Right atrium auricular region (tissue), 2 donors: ENCODE measurements at places on chromosomes 2 and 18.

GRCh38 chr2:85516653-85517389 lies 22.1 kb upstream of the MAT2A start:
- DNase-seq, result no peak
- no peak overlapping the region for H3K27ac ChIP-seq
- H3K36me3 ChIP-seq, result no peaks in the 10 kb centered on the region

DNA sequence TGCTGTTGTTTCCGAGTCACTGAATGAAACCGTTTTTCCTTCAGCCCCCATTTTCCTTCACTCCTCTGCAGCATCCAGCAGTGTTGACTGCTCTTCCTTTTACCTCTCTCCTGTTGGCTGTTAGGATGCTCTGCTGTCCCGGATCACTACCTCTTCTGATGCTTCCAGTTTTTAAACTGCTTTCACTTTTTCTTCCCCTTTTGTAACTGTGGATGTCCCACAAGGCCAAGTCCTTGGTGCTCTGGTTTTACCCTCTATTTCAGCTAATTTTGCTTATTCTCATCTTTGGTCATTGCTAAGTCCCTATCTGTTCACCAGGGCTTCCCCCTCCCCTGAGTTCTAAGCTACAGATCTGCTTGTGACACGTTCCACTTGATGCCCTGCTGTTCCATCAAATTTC lies 39.4 kb upstream of the MAP4K3 start:
- H3K36me3 ChIP-seq, result peaks cover 8% of the 10 kb centered on the region
- no peaks in the 10 kb centered on the region for H3K27me3 ChIP-seq
- H3K4me3 ChIP-seq, result no peak overlapping the region
- H3K27ac ChIP-seq, result no peak overlapping the region
- H3K4me1 ChIP-seq, result no peaks in the 10 kb centered on the region

DNA sequence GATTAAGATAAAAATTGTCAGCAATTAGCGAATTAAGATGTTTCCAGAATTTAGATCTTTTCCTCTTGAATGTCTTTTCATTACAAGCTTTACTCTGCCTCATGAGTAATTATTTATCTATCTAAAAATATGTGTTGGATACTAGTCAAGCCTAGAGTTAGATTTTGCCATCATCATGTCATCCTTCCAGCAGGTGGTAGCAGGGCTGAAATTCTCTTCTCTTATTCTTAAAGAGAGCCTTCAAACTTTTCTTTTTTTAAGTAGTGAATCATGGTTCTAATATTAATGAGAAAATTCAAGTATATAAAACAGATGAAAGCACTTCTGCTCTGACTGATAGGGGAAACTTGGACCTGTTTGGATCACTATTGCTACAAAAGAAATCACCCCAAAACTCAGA lies 240.7 kb upstream of the EPAS1 start:
- no peak for DNase-seq
- H3K27ac ChIP-seq, result no peak overlapping the region
- no peaks in the 10 kb centered on the region for H3K36me3 ChIP-seq
- no peaks in the 10 kb centered on the region for H3K4me1 ChIP-seq
- H3K27me3 ChIP-seq, result no peaks in the 10 kb centered on the region

GRCh38 chr2:225064362-225064761 lies 22.1 kb upstream of the DOCK10 start:
- H3K27ac ChIP-seq, result no peak overlapping the region
- no peaks in the 10 kb centered on the region for H3K4me1 ChIP-seq
- no peaks in the 10 kb centered on the region for H3K36me3 ChIP-seq

- DNase-seq, result no peak
- no peak overlapping the region for H3K4me3 ChIP-seq
- H3K36me3 ChIP-seq, result no peaks in the 10 kb centered on the region
- no peaks in the 10 kb centered on the region for H3K4me1 ChIP-seq
- H3K27me3 ChIP-seq, result no peaks in the 10 kb centered on the region
Observed at GRCh38 chr2:48112911-48113680, 206.8 kb upstream of the FBXO11 start.

DNA sequence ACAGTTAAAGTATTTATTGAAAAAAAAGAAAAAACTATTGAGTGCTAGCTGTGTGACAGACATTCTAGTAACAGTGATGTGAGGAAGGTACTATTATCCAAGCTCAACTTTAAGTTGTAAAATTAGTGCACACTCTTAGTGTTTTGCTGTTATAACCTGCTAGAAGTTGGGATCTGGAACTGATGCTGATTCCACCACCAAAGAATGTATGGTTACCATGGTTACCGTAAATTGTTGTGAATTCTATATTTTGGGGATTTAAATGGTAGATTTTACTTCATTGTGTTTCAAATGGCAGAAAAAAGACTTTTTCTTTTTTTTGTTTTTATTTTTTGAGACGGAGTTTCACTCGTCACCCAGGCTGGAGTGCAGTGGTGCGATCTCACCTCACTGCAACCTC lies 5.3 kb downstream of the AGFG1 start:
- H3K4me1 ChIP-seq, result peaks cover 43% of the 10 kb centered on the region
- H3K4me3 ChIP-seq, result no peak overlapping the region
- H3K27ac ChIP-seq, result no peak overlapping the region
- no peak for DNase-seq
- no peaks in the 10 kb centered on the region for H3K27me3 ChIP-seq

GRCh38 chr2:53422979-53423378 lies 344.6 kb upstream of the CHAC2 start:
- H3K4me3 ChIP-seq, result no peak overlapping the region
- DNase-seq, result no peak
- no peaks in the 10 kb centered on the region for H3K27me3 ChIP-seq
- no peak overlapping the region for H3K27ac ChIP-seq
- H3K4me1 ChIP-seq, result no peaks in the 10 kb centered on the region
- no peaks in the 10 kb centered on the region for H3K36me3 ChIP-seq

DNA sequence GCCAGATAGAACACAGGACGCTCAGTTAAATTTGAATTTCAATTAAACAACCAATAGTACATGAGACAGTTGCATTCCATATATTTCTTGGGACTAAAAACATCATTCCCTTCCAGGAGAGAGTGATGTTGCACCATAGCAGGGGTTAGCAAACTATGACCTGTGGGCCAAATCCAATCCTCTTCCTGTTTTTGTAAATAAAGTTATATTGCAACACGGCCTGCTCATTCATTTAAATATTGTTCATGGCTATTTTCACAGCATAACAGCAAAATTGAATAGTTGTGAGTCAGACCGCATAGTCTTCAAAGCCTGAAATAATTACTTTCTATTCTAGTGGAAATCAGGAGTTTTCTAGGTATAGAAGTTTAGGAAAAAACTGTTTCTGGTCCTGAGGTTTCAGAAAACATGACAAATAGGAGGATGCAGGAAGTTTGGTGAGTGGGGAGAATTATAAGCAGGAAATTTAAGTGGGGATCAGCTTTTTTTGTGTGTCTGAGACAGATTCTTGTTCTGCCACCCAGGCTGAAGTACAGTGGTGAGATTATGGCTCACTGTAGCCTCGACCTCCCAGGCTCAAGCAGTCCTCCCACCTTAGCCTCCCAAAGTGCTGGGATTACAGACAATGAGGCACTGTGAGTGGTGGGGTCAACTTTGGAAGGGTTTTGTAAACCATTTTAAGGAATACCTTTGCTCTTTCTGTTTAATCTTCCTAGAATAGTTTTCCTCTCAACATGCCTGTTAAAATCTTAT lies 131.5 kb downstream of the SOCS6 start:
- H3K27ac ChIP-seq, result no peak overlapping the region
- H3K27me3 ChIP-seq, result no peaks in the 10 kb centered on the region
- no peaks in the 10 kb centered on the region for H3K36me3 ChIP-seq
- no peak overlapping the region for H3K4me3 ChIP-seq
- no peaks in the 10 kb centered on the region for H3K4me1 ChIP-seq
- no peak for DNase-seq

DNA sequence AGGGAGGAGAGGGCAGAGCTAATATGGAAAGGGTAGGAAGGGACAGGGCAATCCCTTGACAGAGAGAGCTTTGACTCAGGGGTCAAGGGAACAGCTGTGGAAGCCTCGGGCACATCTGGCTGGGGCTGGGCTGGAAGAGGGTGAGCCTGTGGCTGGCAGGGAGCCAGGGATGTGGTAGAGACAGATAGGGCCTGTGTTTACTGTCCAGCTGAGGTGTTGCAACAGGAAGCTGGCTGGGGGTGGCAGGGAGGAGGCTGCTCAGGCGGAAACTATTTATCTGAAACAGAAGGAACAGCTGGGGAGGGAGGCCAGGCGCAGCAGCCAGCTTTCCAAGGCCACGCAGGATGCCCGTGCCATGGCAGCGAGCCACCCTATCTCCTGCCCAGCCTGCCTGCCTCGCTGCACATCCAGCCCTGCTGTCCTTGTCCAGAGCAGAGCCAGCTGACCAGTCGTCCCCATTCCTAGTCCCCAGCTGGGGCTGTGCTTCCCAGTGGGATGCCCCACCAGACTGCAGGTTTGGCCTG lies 264.7 kb downstream of the CYP26B1 start:
- no peak overlapping the region for H3K4me3 ChIP-seq
- no peaks in the 10 kb centered on the region for H3K36me3 ChIP-seq
- peak overlapping the region; percentile 45 for H3K27ac ChIP-seq
- peak; percentile 92 for DNase-seq
- no peaks in the 10 kb centered on the region for H3K4me1 ChIP-seq
- no peaks in the 10 kb centered on the region for H3K27me3 ChIP-seq

DNA sequence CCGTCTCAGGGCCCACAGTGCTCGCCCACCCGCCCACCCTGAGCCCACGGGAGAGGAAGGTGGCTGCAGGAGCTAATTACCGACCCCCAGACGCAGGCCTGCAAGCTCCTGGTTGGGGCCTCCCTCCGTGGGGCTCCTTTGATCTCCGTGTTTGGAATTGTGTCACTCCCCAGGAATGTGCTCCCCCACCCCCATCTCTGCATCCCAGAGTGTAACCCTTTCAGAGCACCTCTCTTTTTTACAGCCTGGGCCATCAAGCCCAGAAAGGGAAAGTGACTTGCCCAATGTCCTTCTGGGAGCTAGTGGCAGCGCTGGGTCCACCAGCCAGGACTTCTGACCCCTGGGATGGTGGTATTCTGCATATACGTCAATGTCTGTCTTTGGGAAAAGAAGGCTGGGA lies 335.1 kb downstream of the CYRIA start:
- no peak overlapping the region for H3K4me3 ChIP-seq
- no peak for DNase-seq
- H3K27me3 ChIP-seq, result no peaks in the 10 kb centered on the region
- no peaks in the 10 kb centered on the region for H3K4me1 ChIP-seq
- H3K27ac ChIP-seq, result no peak overlapping the region
- H3K36me3 ChIP-seq, result no peaks in the 10 kb centered on the region

DNA sequence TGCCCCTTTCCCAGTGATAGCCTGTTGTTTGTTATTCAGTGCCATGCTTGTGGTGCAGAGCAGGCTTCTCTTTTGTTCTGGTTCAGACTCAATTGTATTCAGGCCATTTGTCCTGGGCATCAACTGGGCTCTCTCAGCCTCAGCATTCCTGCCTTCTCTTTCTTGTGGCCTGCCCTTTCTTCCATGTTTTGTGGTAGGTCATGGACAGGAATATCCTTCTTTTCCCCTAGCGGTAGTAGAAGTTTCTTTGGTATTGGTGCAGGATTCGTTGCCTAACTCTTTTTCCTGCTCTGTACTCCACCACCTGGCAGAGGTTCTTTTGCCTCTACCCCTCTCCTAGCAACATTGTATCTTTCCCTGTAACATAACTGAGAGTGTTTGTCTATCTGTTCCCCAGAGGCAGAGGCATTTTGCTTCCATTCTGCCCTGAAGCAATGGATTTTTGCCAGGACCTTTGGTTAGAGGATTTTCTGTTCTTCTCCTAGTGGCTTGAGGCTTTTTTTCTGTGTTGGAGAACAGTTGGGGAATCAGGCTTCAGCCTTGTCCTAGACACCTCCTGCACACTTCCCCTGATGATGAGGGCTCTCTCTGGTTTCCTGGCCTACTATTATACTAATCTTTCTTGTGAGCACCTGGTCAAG lies 68.5 kb downstream of the NCOA1 start:
- no peaks in the 10 kb centered on the region for H3K27me3 ChIP-seq
- no peak overlapping the region for H3K4me3 ChIP-seq
- DNase-seq, result no peak
- peaks cover 36% of the 10 kb centered on the region for H3K4me1 ChIP-seq
- H3K27ac ChIP-seq, result no peak overlapping the region
- H3K36me3 ChIP-seq, result peaks cover 2% of the 10 kb centered on the region

- no peaks in the 10 kb centered on the region for H3K27me3 ChIP-seq
- no peak overlapping the region for H3K4me3 ChIP-seq
- no peak overlapping the region for H3K27ac ChIP-seq
- peaks cover 7% of the 10 kb centered on the region for H3K4me1 ChIP-seq
Observed at GRCh38 chr2:186105016-186105724, 366.6 kb downstream of the FSIP2 start.

DNA sequence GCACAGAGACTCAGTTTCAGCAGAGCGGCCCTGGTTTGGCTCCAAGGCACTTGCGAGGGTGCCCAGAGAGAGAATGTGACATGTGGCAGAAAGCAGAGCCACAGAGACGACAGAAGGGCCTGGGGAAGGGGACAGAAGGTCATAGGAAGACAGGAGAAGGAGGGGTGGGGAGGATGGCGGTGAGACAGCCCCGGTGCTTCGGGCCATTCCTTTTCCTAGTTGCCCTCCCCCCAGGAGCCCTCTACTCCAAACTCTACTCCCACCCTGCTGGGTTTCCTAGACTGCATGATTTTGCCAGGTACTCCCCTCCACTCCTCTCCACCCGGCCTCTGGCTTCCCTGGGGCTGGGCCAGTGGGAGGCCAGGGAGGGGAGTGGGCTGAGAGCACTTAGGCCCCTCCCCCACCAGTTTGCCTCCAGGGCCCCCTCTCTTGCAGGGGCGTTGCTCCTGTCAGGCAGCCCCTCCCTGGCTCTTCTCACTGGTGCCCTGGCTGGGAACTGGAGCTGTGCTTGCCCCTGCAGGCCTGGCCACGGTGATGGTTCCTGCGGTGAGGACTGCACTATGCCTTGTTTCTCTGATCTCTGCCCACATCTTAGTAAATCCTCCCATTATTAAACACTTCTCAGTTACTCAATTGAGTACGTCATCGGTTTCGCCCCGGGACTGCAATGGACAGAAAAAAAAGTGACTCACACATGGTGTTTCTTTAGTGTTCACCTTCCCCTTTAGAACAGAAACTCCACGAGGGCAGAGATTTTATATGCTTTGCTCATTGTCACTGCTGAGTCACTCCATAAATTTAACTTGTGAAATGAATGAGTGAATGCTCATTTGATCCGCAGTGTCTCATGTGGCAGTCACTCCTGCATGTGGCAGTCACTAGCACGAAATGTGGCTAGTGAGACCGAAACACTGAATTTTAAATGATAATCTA lies 58.7 kb upstream of the SP3 start:
- peak; percentile 93 for DNase-seq
- H3K27ac ChIP-seq, result peak overlapping the region; percentile 94
- peaks cover 52% of the 10 kb centered on the region for H3K4me1 ChIP-seq
- no peaks in the 10 kb centered on the region for H3K36me3 ChIP-seq
- H3K4me3 ChIP-seq, result no peak overlapping the region

DNA sequence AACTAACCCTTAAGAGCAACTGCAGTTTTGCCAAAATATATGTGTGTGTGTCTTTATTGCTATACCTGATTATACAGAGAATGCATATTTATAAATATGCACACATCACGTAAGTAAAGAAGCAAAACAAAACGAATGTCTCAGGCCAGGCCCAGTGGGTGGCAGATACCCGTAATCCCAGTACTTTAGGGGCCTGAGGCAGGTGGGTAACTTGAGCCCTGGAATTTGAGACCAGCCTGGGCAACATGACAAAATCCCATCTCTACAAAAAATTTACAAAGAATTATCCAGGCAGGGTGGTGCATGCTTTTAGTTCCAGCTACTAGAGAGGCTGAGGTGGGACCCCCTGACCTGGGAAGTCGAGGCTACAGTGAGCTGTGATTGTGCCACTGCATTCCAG lies 745.3 kb downstream of the SATB2 start:
- H3K36me3 ChIP-seq, result no peaks in the 10 kb centered on the region
- no peak for DNase-seq
- no peak overlapping the region for H3K4me3 ChIP-seq
- no peaks in the 10 kb centered on the region for H3K4me1 ChIP-seq

GRCh38 chr2:74602586-74603281 lies 45.4 kb downstream of the M1AP start:
- no peaks in the 10 kb centered on the region for H3K4me1 ChIP-seq
- H3K27me3 ChIP-seq, result no peaks in the 10 kb centered on the region
- DNase-seq, result no peak
